Testis (tissue), 5 donors: ENCODE measurements at places on chromosomes 5 and 9. TPM values are rescaled to one million over a fixed set of nuclear protein-coding genes. Genes with fewer than 3 reads are reported as not detected.

- no peak overlapping the region for H3K4me3 ChIP-seq
- no peaks in the 10 kb centered on the region for H3K36me3 ChIP-seq
- H3K27ac ChIP-seq: peak overlapping the region; percentile 66
- no peaks in the 10 kb centered on the region for H3K27me3 ChIP-seq
Observed at GRCh38 chr9:133075925-133076630, 14.3 kb downstream of the CEL start.

Gene PCDHGA8
- total RNA-seq: 8.2 TPM

- H3K36me3 ChIP-seq: no peaks in the 10 kb centered on the region
- no peaks in the 10 kb centered on the region for H3K27me3 ChIP-seq
- DNase-seq: no peak
- H3K4me3 ChIP-seq: no peak overlapping the region
- H3K27ac ChIP-seq: no peak overlapping the region
- H3K4me1 ChIP-seq: peaks cover 10% of the 10 kb centered on the region
Observed at GRCh38 chr9:120886490-120886967, 9.5 kb upstream of the PHF19 start.

- no peak for DNase-seq
- no peak overlapping the region for H3K4me3 ChIP-seq
- H3K27ac ChIP-seq: no peak overlapping the region
- no peaks in the 10 kb centered on the region for H3K4me1 ChIP-seq
Observed at GRCh38 chr5:159489779-159490178, 159.5 kb upstream of the IL12B start.

- no peaks in the 10 kb centered on the region for H3K27me3 ChIP-seq
- no peak for DNase-seq
- no peaks in the 10 kb centered on the region for H3K36me3 ChIP-seq
- H3K4me1 ChIP-seq: peaks cover 24% of the 10 kb centered on the region
- no peak overlapping the region for H3K27ac ChIP-seq
Observed at GRCh38 chr9:129889941-129890717, 54.9 kb downstream of the USP20 start.
